ENCODE measurements at places on chromosomes 7 and 10.

- no peak for DNase-seq
These were observed 52.1 kb downstream of the ST7 start for GRCh38 chr7:117005449-117005848.

- no peak for DNase-seq
These were observed 18.3 kb downstream of the GPER1 start for GRCh38 chr7:1106063-1106792.

DNA sequence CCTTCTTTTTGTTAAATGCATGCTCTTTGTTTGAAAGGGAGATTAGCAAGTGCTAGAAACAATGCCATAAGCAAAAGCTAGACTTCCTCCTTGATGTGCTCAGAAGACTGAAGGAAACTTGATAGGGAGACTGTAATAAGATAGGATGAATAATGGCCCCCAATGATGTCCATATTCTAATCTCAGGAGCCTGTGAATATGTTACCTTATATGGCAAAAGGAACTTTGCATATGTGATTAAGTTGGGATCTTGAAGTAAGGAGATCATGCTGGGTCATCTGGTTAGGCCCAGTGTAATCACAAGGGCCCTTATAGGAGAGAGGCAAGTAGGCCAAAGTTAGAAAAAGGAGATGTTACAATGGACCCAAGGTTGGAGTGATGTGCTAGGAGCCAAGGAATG lies 13.6 kb upstream of the LIPM start:
- DNase-seq: no peak

- DNase-seq: no peak
These were observed 5.3 kb downstream of the FAM20C start for GRCh38 chr7:197413-198335.

DNA sequence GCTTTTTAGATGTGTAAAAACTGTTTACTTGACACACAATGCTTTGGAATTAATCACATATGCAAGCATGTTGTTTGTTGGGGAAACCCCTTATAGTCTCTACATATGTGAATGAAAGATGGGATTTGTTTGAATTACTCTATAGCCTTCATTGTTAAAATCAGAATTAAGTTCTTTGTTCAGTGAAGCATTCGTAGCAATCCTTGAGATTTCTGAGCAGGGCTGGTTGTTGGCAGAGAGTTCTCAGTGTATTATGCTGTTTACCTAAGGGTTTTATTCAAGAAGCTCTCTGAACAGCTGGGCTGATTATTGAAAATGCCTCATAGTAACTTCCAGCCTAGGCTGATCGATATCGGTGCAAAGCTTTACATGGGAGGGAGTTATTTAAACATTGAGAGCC lies 190.9 kb downstream of the VTI1A start:
- DNase-seq: no peak

DNA sequence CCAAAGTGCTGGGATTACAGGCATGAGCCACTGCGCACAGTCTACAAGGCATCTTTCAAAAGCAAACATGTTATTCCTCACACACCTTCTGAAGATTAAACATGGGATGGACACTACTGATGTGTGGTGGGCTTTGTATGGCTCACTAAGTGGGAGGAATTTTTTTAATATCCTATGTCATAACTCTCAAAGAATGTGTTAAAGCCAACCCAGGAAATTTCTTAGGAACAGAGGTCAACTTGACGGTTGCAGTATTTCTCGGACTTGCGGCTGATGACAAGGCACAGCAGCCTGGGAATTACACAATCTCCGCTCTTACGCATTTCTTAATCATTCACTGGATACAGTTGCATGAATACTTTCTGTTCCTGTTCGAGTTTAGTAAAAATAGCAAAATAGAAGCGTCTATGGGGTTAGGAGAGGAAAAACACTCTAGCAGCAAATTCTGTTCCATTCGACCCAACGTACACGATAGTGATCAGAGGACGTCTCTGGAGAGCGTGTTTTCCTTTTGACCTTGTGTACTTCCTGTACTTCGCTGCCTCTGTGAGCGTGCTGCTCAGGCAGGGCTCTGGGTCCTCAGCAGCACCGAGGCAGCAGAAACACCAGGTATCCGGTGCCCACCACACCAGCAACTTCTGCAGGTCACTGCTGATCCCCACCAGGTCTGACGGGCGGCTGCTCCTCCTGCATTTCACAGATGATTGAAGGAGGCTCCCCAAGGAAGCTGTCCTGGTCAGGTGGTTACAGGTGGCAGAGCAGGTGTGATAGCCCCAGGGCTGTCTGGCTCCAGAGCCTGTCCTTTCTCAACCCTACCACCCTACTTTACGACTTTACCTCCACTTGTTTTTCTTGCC lies 26.4 kb upstream of the SRGN start:
- DNase-seq: peak; percentile 100

DNA sequence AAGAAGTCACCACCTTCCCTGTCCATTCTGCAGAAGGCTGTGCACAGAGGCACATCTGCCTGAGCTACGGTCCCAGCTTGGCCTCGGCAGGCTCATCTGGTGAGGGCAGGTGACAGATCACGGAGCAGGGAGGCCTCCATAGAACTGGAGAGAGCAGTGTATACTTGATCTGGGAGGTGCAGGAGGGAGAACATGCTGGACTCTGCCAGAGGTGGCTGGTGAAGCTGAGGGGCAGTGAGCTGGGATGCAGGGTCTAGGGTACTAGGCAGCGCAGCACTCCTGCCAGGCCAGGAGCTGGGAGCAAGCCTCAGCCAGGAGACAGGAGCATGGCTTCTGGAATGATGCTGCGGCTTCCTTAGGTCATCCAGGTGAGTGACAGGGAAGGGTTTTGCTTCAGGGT lies 553.0 kb downstream of the TCERG1L start:
- DNase-seq: no peak

- DNase-seq: no peak
These were observed 129.5 kb downstream of the GRM8 start for GRCh38 chr7:127123220-127123619.

- DNase-seq: no peak
These were observed 117.8 kb downstream of the COL28A1 start for GRCh38 chr7:7417851-7418250.

DNA sequence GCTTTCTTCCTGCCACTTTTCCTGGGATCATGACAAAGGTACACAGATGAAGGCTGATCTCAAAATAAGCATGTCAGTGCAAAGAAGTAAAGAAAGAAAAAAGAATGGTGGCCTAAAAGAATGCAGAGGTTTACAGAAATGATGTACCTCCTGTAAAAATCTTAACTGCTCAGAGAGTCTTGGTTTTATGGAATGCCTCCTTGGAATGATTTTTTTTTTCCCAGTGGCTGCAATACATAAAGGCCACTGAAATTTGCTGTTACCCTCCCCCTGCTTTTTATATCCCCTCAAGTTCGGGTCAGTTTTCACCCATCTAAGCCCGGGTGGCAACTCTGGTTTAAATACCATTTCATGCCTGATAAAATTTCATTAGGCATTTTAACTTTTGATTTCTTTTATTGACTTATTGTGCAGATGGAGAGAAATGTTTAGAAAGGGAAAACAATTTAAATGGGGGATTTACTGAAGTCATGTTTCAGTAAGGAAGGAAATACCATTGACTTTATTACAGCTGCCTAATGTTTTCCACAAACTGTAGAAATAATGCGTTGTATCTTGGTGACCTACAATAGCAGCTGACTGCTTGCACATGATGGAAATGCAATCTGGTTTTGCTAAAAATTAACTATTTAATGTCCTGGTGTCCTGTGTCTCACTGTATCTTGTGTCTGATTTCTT lies 102.5 kb downstream of the SAMD9 start:
- peak; percentile 52 for DNase-seq

DNA sequence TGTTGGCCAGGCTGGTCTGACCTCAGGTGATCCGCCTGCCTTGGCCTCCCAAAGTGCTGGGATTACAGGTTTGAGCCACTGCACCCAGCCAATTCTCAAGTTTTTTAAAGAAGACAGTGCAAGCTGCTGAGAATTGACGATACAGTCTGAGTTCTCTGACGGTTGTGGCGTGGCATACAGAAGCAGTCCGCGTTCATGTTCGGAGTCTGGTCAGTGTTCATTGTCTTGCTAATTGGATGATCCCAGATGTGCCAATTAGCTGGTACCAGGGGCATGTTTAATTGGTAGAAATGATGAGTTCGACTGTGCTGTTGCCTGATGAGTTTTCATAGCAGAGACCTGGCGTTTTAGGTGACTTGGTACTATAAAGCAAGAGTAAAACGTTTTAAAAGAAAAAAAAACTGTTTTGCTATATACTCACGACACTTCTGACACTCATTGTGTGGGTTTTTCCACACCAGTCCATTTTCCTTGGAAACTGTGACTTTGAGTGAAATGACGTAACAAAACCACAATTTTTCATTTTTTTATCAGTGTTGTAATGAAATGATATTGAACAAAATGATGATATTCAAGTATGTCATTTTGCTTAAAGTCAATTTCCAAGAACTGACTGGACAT lies 32.3 kb downstream of the CAMK1D start:
- DNase-seq: no peak

GRCh38 chr10:124315591-124316270 lies 103.0 kb downstream of the OAT start:
- DNase-seq: no peak

- DNase-seq: no peak
These were observed 28.5 kb downstream of the CCSER2 start for GRCh38 chr10:84356928-84357327.

DNA sequence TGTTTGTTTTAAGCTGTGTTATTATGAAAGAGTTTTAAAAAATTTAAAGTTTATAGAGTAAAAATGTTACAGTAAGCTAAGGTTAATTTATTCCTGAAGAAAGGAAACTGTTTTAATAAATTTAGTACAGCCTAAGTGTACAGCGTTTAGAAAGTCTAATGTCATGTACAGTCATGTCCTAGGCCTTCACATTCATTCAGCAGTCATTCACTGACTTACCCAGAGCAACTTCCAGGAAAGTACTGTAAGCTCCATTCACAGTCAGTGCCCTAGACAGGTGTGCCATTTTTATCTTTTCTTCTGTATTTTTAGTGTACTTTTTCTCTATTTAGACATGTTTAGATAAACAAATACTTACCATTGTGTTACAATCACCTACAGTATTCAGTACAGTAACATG lies 126.8 kb downstream of the TPK1 start:
- DNase-seq: no peak

GRCh38 chr7:136405931-136406777 lies 429.0 kb upstream of the MTPN start:
- peak; percentile 60 for DNase-seq

DNA sequence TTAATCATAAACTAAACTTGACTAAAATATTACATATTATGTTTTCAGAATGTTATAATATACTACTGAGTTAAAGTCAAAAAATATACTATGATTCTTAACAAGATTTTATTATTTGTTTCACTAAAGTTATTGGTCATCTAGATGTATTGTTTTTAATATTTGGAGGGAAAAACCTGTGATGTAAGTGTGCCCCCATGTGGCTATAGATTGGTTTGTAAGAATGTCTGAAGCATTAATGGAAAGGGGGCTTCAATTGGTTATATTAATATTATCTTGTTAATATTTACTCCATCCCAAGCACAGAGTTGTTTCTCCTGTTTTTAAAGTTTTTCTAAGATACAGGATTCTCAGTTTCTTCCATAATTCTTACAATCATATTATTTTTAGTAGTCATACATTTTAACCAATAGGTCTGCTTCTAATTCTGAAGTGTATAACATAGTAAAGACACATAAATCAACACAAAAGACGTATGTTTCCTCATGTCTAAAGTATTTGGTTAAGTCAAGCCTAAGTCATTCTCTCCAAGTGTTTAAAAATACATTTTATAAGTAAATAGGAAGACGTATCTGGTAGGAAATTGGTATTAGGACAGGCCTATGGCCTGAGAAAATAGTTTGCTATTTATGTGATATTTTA lies 58.0 kb downstream of the GNAT3 start:
- DNase-seq: peak; percentile 39

- no peak for DNase-seq
These were observed 227.2 kb upstream of the MKLN1 start for GRCh38 chr7:131100357-131101054.

DNA sequence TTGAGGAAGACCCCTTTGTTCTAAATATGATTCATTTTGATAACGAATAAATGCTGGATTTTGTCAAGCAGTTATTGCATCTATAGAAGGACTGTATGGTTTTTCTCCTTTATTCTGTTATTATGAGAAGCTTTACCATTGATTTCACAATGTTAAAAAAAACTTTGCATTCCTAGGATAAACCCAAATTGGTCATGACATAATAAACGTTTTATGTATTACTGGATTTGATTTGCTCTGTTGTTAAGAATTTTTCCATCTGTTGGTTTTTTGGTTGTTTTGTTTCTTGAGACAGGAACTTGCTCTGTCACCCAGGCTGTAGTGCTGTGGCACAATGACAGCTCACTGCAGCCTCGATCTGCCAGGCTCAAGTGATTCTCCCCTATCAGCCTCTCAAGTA lies 2.2 kb upstream of the DNA2 start:
- DNase-seq: no peak

DNA sequence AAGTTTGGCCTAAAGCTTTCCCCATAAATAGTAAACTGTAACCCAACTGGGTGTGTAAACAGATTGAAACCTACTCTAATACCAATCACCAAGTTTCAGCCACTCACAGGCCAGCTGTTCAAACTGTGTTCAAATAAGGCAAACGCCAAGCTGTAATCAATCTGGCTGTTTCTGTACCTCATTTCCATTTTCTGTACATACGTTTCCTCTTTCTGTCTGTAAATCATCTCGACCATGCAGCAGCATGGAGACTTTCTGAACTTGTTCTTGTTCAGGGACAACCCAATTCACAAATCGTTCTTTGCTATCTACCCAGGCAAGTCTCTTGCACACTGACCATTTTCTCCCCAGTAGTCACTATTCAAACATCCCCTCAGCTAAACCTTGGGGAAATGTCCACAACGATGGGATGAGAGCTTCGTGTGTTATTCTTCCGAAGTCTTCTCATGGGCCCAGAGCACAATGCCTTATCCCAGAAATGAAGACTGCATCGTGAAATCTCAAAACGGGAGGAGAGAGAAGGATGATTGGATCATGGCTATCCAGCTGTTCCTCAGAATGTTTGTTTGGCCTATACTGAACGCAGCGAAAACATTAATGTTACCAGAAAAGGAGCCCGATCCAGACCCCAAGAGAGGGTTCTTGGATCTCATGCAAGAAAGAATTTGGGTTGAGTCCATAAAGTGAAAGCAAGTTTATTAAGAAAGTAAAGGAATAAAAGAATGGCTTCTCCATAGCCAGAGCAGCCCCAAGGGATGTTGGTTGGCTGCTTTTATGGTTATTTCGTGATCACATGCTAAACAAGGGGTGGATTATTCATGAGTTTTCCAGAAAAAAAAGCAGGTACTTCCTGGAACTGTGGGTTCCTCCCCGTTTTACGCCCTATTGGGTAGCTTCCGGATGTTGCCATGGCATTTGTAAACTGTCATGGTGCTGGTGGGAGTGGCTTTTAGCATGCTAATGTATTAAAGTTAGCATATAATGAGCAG lies 86.2 kb downstream of the SLC16A9 start:
- no peak for DNase-seq

- DNase-seq: no peak
These were observed 101.4 kb downstream of the GRM8 start for GRCh38 chr7:127151379-127151778.

GRCh38 chr7:2680792-2681490 lies 7.1 kb upstream of the AMZ1 start:
- peak; percentile 53 for DNase-seq

GRCh38 chr10:126463286-126463685 lies 75.0 kb upstream of the ADAM12 start:
- DNase-seq: no peak
